ENCODE measurements at places on chromosomes 4 and X.

- no peak for DNase-seq
Observed at GRCh38 chr4:142155347-142155746, 519.0 kb downstream of the IL15 start.

GRCh38 chr4:120071192-120071795 lies 4.6 kb upstream of the MAD2L1 start:
- peak; percentile 74 for DNase-seq

DNA sequence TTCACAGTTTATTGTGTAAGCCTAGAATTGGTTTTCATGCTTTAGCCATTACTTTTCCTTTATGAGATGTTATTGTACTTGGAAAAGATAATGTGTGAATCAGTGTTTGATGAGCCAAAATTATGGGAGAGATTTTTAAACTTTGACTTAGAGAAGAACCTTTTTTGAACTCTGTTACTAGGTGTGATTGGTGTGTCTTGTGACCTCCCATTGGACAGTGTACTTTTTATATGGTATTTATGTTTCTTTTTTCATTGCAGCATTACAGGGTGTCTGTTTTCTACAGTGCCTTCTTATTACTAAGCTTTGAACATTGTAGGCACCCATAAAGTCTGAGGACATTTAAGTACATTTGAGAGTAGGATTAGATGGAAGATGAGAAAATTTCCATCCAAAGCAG lies 91.1 kb downstream of the SLC4A4 start:
- no peak for DNase-seq

DNA sequence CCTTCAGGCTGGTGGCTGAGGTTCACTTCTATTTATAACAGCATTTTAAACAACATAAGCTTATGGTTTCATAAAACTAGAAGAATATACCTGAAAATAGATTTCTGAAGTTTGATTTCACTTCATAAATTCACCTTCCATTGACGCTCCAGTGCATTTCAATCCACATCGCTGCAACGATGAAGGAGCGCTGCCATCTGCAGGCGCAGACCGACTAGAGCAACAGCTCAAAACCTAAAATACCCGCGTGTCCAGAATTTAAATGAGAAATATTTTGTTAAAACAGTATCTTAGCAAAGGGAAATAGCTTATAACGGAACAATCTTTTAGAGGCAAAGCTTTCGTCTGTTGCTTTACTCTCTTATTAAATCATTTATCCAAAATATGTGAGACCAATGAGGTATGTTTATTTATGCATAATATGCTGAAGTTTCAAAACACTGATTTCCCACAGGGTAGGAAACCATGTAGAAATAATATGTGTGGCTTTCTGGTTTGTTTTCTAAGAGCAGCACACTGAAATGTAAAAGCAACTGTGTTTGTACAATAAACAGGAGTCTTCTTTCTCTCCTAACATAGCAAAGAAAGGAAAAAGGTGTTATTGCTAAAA lies 816.4 kb upstream of the FRG1 start:
- DNase-seq: no peak

GRCh38 chr4:57119054-57119651 lies 9.0 kb upstream of the IGFBP7 start:
- DNase-seq: no peak

DNA sequence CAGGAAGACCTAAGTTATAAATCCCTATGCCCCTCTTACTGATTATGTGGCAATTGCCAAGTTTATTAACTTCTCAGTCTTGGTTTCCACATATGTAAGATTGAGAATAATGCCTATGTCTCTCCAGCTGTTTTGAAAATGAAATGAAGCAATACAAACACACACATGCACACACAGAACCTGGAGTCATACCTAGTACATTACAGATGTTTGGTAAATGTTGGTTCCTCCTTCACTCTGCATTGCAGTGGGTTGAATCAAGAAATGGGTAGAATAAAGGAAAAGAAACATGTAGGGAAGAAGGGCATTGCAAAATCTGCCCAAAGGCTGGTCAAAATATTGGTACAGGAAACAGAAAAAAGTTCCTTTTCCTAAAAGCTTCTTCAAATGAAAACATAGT lies 309.9 kb upstream of the EMCN start:
- no peak for DNase-seq

DNA sequence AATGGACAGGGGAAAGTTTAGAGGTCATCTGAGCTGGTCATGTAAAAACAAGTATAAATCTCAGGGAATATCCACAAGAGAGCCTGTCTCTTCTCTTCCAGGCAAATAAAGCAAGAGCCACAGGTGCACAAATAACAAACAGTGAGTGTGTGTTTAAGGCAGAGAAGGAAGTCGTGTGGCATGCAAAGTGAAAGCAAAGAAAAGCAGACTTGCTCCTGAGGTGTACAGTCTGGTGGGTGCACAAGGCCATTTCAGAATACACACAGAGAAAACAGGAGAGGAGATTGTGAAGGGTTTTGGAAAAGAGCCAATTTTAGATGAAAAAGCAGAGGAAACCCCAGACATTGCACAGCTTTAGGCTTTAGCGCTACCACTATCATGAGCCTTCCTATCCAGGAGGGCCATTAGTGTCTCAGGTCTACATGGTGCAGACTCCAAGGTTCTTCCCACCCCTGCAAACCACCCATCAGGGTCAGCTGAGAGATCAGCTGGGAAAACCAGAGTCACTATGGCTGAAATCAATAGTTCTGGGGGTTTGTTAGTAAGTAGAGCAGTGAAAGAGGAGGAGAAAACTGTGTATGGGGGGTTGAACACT lies 355.8 kb downstream of the KLHL4 start:
- no peak for DNase-seq

- DNase-seq: no peak
Observed at GRCh38 chrX:53135581-53135980, 41.6 kb downstream of the KANTR start.

DNA sequence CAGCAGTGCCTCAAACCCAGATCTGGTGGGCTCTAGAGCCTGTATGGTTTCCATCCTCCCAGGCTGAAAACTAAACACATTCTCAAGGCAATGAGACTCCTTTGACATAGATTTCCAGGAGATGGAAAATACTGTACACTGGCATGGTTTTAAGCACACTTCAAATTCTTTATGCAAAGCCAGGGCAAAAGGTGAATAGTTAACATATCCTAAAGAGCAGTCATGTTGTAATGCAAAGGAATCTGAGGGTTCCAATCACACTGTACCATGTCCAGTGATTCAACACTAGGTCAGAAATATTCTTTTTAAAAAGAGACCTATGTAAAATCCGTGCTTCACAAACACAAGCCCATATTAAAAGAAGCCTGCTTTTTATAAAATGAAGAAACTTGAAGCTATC lies 195.3 kb downstream of the QDPR start:
- DNase-seq: no peak

GRCh38 chr4:80393246-80393969 lies 57.9 kb downstream of the CFAP299 start:
- no peak for DNase-seq

- DNase-seq: no peak
Observed at GRCh38 chr4:69589884-69590283, 49.6 kb downstream of the UGT2A2 start.

GRCh38 chrX:136750364-136750763 lies 30.4 kb downstream of the ARHGEF6 start:
- DNase-seq: no peak

GRCh38 chr4:1133033-1133432 lies 19.7 kb upstream of the RNF212 start:
- no peak for DNase-seq

DNA sequence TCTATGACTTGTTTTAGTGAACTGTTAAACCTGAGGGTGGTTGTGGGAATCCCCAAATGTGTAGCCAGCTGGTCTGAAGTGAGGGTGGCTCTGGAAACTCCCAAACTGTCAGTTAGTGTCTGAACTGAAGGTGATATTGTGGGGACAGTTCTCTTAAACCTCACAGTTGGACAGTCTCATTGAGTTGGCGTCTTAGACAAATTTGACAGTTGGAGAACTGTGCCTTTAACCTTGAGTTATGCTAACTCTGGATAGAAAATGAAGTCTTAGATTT lies 20.7 kb upstream of the CTSO start:
- no peak for DNase-seq

- no peak for DNase-seq
Observed at GRCh38 chrX:115535844-115536243, 25.1 kb upstream of the PLS3 start.

DNA sequence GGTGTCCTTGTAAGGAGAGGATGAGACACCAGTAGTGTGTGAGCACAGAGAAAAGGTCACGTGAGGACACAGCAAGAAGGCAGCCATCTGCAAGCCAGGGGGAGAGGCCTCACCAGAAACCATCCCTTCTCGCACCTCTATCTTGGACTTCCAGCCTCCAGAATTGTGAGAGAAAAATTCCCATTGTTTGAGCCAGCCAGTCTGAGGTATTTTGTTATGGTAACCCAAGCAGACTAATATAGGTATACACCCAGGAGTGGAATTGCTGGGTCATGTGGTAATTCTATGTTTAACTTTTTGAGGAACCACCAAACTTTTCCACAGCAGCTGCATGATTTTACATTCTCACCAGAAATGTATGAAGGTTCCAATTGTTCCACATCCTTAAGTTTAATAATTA lies 25.6 kb downstream of the ZDHHC9 start:
- DNase-seq: no peak

DNA sequence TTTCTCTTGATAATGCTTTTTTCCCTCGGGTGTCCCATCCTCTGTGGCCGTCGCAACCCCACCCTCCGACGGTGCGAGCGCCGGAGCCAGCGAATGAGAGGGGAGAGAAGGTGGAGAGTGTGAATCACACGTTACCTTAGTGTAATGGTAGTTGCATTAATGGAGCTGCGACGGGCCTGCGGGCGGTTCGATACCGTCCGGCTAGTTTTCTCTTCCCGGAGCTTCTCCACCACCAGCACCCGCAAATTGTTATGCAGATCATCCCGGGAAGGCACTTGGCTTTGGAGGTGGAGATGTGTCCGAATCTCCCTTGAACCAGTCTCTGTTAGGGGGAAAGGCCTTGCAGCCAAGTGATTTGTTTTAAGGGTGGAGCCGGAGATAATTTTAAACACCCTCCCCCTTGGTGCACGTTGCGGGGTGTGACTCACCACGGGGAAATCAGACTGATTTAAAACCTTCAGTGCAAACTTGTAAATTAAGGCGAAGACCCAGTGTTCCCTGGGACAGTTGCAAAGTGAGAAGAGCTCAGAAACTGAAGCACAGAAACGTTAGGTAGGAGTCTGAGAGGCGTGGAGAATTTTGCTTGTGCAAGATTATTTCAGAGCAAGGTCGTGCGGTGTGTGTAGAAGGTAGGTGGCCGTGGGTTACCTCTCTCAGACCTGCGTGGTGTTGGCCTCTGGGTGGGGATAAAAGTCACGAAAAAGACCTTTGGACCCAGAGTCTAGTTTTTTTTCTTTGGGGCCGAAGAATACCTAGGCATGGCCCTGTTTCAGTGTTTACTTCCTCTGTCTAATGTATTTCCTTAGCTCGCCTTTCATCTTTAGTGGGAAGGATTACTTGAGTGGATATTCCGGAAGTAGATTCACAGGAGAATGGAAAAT lies 1.3 kb downstream of the AFF1 start:
- DNase-seq: peak; percentile 80

Measured in activated CD4-positive, alpha-beta T cell treated with anti-CD3 and anti-CD28 coated beads, Interleukin-2, amount 10 ng/mL, durations not matched to agents 7 days and 5 days (primary cell).